Stimulated activated CD4-positive, alpha-beta T cell treated with anti-CD3 and anti-CD28 coated beads, Interleukin-12 subunit alpha, Interleukin-12 subunit beta, amount 100 ng/mL, for 48 hours (primary cell): ENCODE measurements at places on chromosomes 7 and 10.

DNA sequence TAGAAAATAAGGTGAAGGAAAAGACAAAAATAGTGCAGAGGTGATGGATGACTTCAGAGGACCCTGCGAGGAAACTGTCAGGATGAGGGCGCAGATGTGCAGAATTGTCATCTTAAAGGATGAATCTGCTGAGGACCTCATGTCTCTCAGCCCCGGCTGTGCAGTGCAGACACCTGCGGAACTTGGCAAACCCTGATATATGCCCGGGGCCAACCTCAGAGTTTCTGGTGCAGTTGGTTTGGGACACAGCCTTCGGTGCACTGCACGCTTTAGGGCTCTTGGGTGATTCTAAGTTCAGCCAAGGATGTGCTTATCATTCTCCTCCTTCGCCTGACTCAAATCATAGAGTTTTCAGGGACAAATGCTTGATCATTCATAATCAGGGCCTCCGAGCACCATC is 310.1 kb downstream of the TCERG1L start:
- DNase-seq, result no peak

GRCh38 chr7:112410092-112410491 is 40.2 kb upstream of the IFRD1 start:
- DNase-seq, result no peak

DNA sequence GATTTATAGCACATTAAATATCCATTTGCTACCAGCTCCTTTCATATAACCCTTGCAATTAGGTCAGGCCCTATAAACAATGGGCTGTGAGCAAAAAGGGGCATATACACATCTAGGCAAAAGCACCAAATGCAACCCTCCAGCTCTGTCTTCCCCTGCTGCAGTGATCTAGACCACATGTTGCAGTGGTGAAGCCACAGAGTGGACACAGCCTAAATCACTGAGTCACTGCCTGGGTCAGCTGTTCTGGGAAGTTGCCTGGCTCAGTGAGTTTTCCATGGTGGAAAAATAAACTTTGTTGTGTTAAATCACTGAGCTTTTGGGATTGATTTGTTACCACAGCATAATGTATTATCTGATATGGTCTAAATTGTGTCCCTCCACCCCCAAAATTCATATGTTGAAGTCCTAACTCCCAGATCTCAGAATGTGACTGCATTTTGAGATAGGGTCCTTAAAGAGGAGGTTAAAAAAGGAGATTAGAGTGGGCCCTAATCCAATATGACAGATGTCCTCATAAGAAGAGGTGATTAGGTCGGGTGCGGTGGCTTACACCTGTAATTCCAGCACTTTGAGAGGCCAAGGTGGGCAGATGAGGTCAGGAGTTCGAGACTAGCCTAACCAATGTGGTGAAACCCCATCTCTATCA is 70.4 kb downstream of the ZFAND4 start:
- DNase-seq, result no peak

DNA sequence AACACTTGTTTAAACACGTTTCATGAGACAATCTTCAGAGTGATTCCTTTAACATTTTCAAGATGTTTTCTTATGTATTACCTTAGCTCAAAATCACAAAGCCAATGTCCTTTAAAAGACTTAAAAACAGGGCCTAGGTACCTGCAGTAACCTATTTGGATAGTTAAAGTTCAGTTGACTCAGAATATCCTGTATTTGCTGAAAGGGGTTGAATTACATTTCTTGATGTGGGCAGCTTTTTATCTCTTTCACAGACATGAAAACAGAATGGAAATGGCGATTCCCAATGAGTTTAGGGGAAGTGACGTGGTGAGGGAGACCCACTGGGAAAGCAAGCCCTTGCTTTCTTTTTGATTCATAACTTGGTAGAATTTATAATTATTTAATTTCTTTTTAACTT is 324.4 kb upstream of the AOAH start:
- DNase-seq, result no peak

- DNase-seq, result no peak
Observed at GRCh38 chr10:23094786-23095403, 484 bp upstream of the MSRB2 start.

DNA sequence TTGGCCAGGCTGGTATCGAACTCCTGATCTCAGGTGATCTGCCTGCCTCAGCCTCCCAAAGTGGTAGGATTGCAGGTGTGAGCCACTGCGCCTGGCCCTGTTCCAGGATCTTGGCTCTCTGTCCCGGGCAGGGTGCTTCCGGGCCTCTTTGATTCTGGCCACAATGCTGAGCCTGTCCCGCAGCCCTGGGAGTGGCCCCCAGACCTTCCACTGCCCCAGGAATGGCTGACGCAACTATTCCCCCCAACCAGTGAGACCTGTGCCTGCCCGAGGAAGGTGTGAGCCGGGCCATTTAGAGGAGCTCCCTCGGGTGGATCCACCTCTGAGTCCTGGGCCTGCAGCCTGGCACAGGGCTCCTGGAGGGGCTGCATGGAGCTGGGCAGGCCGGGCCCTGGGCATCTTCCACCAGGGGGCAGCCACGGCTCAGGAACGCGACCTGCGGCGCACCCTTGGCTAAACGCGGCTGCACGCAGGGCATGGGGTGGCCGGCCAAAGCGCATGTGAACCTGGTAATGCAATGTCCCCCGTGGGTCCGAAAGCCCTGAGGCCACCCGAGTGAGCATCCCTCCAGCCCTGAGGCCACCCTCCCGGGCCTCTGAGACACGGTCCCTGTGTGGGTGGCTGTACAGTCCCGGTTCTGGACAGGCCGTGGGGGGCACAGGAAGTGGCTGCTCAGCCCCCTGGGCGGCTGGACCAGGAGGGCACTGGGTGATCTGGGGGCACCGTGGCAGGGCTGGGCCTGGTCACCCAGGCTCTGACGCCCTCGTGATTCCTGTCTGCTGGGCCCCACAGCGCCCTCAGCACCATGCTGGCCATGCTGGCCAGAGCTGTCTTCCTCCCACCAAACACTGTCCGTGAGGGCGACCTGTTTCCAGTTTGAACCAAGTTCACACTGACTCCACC is 24.8 kb downstream of the GRIFIN start:
- DNase-seq, result peak; percentile 78

GRCh38 chr7:96397936-96398598 is 76.2 kb upstream of the SLC25A13 start:
- DNase-seq, result no peak

- DNase-seq, result no peak
Observed at GRCh38 chr7:27745064-27745583, 5.2 kb downstream of the TAX1BP1 start.

- no peak for DNase-seq
Observed at GRCh38 chr7:17307000-17307399, 8.5 kb downstream of the AHR start.

GRCh38 chr10:64385355-64385754 is 864.2 kb downstream of the REEP3 start:
- no peak for DNase-seq

DNA sequence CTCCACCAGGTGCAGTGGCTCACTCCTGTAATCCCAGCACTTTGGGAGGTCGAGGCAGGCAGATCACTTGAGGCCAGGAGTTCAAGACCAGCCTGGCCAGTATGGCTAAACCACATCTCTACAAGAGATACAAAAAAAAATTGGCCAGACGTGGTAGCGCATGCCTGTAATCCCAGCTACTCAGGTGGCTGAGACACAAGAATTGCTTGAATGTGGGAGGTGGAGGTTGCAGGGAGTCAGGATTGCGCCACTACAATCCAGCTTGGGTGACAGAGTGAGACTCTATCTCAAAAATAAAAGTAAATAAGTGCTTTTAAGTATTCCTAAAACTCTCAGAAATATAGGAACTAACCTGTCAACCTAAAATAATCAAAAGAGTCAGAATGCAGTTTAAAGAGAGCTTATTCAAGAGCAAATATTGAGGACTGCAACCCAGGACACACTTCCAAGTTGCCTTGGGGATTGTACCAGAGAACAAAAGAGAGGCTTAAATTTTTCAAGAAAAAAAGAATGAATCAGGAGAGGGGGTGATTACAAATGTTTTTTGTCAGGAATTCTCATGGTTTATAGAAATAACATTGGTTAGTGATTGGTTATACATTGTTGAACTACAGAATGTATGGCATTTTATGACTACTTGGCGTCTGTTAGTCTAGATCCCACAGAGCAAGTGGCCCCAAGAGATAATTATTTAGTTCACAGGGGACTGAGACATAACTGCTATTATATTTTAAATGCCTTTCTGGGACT is 33.2 kb upstream of the PPP1R9A start:
- DNase-seq, result no peak

DNA sequence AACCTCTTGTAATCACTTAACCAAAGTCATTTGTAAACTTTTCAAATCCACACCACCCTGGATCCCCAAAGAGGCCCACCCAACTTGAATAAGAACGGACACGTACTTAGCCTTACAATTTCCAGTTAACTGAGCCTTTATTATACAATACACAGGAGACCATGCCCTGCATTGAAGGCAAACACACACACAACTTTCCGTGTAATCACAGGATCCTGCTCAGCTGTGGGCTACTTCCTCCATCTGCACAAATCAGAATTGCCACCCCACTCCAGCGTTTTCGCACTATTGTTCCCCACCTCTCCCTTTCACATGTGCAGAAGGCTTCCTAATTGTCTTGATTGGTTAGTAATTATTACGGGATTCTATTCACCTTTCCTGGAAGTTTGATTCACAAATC is 12.1 kb upstream of the PODXL start:
- DNase-seq, result no peak

GRCh38 chr7:107503687-107504086 is 33.8 kb downstream of the GPR22 start:
- DNase-seq, result no peak
